Retina (tissue), 1 donor: ENCODE measurements at places on chromosomes 5 and 9.

GRCh38 chr9:26677965-26678706 lies 214.5 kb downstream of the CAAP1 start:
- no peak for DNase-seq

DNA sequence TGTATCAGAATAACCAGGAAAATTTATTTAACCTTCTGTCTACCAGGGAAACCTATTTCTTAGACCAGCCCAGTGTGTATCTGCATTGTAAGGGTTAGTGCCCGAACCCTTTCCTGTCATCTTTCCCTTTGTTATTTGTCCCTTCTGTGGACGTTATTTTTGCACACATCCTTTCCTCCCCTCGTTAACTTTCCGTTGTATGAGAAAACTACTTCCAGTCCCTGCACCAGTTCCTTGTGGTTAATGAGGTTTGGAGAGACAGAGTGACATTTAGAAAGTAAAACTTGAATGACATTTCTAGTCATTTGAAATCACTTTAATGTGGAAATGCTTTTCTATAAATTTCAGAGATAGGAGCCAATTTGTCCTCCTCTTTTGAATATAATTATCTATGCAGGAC lies 4.3 kb upstream of the IFNB1 start:
- DNase-seq, result no peak

DNA sequence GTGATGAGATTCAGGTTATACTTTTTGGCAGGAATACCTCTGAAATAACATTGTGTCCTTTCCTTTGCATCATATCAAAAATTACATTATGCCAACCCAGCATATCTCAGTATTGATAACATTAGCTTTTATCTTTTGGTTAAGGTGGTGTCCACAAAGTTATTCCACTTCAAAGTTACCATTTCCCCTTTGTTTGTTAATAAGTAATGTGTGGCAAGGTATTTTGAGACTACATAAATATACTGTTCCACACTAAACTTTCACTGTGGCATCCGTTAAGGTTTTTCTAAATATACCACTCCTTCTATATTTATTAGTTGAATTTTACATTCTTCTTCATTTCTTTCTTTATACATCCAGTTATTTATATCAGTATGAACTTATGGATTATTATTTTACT lies 14.1 kb upstream of the ARHGEF37 start:
- DNase-seq, result no peak

- no peak for DNase-seq
Measured at GRCh38 chr5:176631383-176632200, 1.1 kb downstream of the EIF4E1B start.

DNA sequence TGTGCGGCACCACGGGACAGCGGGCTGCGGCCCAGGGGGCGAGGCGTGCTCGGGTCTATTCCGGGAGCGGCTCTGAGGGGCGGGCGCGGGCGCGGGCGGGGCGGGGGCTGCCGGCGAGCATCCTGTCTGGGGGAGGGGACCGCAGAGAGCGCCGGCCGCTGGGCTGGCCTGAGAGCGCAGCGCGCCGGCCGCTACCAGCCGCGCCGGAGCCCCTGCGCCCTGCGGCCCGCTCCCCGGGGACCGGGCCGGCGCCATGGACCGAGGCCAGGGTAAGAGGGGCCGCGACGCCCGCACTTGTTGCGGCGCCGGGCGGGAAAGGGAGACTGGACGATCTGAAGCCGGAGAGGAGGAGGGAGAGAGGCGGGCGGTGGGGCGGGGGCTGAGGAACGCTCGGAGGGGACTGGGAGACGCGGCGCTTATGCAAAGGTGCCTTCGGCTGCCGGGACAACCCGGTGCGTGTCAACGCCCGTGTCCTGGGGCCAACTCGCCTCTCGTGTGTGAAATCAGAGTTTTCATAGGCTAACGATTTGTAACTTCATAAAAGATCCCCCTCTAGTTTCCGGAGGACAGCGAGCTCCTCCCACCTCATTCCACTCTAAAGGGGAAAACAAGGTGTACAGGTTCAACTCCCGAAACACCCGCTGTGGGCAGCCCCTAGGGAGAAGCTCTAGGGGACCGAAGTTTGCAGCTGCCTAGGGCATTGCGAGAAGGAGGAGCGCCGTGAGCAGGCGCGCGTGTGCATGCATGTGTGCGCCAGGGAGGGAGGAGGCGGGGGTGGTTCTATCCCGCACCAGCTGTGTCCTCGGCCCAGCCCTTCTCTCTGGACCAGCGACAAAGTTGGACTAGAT lies at the start of gene AFAP1L1:
Gene AFAP1L1, plus strand, starts transcription at position 144 of the 848 bp plus-strand sequence. Its CDS starts 110 bp downstream, at position 254.
- DNase-seq, result peak; percentile 72

DNA sequence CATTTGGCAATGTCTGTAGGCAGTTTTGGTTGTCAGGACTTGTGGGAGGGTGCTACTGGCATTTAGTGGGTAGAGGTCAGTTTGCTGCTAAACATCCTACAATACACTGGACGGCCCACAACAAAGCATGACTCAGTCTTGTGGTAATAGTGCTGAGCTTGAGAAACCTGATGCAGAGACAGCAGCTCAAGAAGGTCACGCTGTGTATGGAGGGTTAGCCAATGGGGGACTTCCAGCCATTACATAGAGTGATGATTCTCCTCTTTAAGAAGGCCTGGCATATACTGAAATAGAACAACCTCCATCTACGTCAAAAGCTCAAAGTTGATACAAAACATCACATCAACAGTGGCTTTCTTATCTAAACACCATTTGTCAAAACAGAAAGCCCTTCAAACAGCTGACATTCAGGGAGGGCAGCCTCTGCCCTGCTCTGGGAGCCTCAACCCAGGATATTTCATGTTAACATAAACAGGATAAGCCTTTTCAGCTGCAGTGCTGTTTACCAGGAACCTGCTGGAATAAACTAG lies 143.0 kb downstream of the GPBP1 start:
- DNase-seq, result no peak

DNA sequence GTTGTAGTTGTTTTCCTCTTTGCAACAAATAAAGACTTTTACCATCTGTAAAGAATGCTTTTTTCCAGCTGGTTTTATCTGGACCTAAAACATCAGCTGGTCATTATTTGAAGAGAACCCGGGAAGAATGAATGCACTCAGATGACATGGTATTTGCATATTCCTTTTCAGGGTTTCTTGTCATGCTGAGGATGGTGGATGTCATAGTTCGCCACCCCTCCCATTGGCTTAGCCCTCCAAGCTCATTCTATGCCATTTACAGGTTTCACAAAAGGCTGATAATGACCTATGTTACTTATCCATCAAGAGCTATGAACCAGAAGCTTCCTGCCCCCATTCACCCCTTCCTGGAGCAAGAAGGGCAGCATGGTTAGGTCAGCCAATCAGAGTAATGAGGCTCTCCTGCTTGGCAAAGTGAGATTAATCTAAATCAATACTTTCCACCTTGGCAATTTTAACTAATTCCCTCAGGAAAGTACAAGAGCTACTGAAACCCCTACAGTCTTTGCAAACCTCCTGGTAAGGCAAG lies 440.5 kb upstream of the TLE4 start:
- DNase-seq, result no peak

DNA sequence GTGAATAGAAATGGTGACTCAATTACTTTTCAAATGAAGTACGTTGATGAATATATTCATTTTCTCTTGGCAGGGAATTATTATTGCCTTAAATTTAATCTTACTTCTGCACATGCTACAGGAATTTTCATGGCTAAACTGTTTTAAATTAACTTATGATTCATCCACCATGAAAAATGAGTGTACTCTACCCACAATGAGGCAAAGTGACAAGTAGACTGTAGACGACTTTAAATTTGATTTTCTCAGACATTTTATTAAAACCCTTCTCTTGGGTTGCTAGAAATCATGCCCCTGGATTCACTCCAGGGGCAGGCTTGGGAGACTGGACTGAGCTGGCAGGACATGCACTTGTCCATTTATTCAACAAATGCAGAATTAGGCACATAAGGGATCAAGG lies 23.5 kb upstream of the ERAP2 start:
- DNase-seq, result no peak

DNA sequence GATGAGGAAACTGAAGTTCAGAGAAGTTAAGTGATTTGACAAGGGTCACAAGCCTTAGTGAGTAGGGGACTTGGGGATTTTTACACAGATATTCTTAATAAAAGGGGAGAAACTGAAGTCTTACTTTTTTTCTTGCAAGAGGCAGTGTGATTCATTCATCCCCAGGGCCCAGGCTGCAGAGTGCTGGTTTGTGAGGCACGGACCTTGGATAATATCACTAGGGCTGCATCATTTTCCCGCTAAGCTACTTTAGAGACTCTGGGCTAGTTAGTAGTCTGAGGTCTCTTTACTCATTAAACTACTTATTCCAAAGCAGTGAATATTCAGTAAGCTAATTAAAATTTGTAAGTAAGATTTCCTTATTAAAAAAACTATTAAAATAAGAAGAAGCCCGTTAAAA lies 195.0 kb downstream of the PBX3 start:
- DNase-seq, result no peak

DNA sequence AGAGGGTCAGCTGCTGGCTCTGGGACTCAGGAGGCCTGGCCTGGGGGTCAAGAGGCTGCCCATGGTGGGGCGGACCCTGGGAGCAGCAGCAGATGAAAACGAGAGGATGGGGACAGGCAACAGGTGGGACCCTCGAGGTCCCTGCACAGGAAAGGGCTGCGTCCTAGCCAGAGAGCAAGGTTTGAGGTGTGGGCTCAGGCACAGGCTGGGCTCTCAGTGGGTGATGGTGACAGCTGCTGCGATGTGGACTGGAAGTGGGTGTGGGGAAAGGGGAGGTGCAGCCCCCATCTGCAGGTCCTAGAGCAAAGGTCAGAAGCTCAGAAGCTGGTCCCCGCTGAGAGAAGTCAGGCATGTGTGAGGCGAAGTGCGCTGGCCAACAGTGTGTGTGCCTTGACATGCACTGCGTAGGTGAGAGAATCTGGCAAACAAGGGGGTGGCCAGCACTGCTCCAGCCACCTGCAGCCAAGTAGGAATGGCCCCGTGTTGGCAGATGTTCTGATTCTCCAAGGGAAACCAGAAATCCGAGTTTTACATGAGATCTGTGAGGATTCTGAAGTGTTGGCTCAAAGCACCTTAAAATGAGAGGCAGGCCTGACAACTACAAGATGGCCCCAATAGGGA lies 85.7 kb downstream of the COL23A1 start:
- peak; percentile 24 for DNase-seq

DNA sequence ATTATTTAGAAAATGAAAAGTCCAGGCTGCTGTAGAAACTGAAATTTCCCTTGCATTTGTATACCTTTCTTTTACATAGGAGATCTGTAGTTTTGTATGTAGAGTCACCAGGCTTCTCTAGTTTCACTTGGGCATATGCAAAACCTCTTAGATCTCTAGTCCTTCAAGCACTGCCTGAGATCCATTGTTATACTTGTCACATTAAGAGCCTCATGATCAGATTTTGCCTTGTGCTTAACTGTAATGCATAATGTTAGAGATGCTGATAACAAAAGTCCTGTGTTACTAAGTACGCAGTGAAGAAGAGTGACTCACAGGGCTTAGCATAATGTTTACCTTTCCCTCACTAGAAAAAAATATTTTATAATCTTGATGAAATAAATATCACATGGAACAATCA lies 250.2 kb downstream of the CYLC2 start:
- no peak for DNase-seq

DNA sequence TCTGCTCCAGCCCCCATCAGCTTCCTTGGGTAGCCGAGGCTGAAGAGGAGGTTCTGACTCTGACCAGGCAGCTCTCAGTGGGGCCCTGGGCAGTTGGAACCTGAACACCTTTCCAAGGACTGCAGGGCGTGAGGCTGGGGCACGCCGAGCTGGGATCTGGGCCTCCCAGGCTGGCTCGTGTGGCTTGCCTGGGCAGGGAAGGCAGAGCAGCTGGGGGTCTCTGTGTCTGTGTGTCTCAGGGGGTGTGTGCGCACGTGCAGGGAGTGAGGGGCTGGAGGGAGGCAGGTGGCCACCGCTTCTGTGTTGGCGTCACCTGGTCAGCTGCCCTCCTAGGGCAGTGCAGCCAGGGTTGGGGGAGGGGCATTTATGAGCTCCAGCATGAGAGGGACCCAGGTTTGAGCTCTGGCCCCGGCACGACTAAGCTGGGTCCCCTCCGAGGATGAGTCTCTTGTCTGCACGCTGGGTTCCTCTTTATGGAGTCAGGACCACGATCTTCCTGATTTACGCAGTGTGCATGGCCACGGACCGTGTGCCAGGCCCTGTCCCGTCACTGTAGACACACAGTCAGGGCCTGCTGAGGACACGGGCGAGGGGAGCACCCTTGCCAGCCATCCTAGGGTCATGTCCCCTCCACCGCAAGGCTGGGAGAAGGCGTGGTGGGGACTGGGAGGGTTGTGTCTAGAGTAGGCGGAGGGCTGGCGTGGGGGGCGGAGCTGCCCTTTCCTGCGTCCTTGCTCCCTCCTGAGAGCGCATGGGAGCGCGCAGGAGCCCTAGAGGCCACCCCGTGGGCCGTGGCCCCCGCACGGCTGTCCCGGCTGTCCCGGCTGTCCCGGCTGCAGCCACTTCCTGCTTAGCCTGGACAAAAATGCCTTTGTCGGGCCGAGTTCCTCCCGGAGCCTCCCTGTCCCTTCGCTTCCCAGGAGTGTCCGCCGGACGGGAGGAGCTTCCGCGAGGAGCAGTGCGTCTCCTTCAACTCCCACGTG lies 4.6 kb downstream of the ADAMTSL2 start:
- DNase-seq, result no peak

GRCh38 chr5:152218694-152219093 lies 186.4 kb downstream of the NMUR2 start:
- no peak for DNase-seq

GRCh38 chr5:39464088-39464487 lies 39.3 kb upstream of the DAB2 start:
- DNase-seq, result no peak

DNA sequence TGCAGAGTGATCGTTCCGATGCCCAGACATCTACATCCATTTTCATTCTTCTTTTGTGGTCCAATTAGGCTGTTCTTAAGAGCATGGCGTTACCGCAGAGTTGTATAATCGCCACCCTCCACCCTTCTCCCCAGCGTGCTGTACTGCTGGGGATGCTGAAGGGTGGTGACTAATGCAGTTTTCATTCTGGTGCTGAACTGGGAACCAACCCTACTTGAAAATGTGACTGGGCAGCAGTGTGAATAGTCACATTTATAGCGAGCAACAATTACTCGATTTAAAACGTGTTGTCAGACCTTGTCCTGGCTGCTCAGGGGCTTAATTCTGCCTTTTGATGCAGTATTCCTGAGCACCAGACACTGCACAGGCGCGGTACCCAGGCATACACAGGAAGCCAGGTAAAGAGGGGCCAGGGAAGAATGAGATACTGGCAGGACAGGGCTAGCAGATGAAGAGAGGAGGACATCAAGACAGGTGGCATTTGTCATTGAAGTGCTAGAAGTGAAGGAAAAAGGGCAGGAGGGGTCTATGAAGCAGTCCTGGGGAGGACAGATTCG lies 719 bp upstream of the ISCA1 start:
- no peak for DNase-seq

GRCh38 chr5:123520677-123521247 lies 8.8 kb downstream of the CSNK1G3 start:
- no peak for DNase-seq
